Stimulated activated CD4-positive, alpha-beta T cell treated with anti-CD3 and anti-CD28 coated beads, Interleukin-12 subunit alpha, Interleukin-12 subunit beta, amount 100 ng/mL, for 4 hours (primary cell): ENCODE measurements at places on chromosomes 6 and 20.

- no peak for DNase-seq
Observed at GRCh38 chr6:62652692-62653328, 366.8 kb upstream of the KHDRBS2 start.

DNA sequence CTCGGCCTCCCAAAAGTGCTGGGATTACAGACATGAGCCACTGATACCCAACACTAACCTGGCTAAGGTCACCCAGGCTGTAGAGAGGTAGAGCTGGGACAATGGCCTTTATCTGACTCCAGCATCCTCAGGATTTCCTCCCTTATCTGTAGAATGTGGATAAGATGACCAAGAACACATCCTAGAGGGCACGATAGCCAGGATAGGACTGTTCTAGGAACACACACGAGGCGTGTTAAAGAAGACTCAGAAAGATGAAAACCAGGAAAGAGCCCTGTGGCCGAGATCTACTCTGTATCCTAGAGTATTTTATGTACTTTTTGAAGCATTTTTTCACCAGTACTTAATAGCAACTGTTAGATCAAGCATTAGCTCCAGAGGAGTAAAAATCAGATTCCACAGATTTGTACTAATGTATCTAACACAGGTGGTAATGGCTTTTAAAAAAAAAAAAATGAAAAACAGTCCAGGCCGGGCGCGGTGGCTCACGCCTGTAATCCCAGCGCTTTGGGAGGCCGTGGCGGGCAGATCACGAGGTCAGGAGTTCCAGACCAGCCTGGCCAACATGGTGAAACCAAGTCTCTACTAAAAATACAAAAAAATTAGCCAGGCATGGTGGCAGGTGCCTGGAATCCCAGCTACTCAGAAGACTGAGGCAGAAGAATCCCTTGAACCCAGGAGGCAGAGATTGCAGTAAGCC, 17.3 kb downstream of the PPP1R10 start:
- no peak for DNase-seq

GRCh38 chr20:605237-605636, 4.9 kb downstream of the TCF15 start:
- DNase-seq = no peak

DNA sequence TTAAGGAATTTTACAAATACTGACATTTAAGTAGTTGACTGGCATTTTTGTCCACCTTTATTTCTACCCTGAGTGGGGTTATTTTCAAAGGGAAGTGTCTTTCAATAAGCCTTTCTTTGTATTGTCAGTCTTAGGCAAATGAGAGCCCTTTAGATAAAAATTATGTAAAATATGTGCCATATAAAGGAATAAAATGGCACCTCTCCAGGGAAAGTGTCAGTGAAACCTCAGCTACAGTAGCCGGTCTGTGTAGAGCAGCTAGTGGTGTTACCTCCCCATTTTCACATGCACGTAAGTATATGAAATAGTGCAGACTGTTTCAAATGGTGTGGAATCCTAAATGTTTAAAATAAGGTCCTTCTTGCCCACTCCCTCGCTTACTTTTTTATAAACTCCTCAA, 5.0 kb downstream of the FAM217B start:
- DNase-seq = no peak

DNA sequence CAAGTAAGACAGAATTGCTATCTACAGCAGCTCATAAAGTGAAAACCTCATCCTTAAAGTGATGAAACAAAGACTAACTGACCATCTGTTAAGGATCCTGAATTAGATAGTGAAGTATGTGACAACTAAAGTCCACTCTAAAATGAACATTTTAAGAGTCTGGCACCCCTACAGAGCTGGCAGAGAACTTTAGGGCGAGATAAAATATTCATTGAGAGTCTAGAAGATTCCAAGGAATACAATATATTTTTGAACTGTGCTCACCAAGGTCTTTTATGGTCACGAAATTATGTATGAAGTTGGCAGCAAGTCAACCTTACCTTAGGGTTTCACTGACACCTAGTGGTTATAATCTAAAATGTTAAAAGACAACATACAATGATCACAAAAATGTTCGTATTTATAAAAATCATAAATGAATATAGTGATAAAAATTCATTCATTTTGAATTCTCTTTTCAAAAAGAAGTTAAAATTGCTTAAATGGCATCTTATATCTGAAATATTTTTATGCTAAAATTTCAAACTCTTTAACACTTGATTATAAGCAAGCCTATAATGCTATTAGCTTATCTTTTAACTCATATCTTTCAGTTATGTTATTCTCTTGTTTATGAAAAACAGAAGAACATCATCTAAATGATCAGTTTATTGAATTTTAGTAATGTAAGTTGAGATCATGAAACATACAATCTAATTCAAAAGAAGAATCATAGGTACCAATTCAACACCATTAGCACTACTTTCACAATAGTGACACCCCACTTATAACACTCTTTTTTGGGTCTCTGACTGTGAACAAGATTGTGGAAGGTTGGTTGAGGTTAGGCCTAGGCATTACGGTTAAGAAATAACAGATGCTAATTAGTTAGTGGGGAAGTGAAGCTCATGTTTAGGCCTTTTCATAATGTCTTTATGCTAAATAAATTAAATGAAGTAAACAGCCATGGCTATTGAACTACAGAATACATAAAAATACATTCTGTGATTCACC, 27.5 kb downstream of the RSPH3 start:
- DNase-seq = no peak

DNA sequence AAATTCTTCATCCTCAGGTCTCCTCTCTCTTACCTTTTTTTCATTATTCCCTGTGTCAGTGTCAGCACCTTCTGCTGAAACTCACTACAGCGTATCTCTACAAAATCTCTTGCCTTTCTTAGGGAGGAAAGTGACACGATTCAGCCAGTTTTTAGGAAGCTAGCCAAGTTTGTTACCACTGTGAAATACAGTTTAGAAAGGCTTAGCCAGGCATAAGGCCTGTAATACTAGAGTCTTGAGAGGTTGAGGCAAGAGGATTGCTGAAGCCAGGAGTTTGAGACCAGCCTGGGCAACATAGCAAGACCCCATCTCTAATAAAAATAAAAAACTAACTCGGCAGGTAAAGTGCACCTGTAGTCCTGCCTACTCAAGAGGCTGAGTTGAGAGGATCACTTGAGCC, 16.7 kb downstream of the TAB2 start:
- no peak for DNase-seq

DNA sequence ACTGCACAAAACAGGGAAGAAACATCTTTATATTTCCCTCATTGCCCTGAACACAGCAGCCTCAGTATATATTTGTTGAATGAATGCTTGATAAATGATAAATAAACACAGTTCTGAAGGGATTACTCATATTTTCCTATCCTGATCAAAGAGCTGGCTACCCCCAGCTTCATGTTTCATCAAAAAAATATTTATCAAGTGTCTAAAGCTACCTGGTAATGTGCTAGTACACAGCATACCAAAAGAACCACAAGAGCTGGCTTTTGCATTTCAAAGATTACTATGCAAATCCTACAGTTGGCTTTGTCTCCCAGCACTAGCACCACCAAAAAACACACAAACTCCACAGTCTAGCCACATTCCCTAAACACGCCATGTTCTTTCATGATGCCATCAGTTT, 130.0 kb downstream of the BTBD9 start:
- DNase-seq = no peak

GRCh38 chr20:41049451-41049850, 20.8 kb downstream of the TOP1 start:
- no peak for DNase-seq

- DNase-seq = no peak
Observed at GRCh38 chr20:50919567-50919966, 11.7 kb downstream of the ADNP start.

DNA sequence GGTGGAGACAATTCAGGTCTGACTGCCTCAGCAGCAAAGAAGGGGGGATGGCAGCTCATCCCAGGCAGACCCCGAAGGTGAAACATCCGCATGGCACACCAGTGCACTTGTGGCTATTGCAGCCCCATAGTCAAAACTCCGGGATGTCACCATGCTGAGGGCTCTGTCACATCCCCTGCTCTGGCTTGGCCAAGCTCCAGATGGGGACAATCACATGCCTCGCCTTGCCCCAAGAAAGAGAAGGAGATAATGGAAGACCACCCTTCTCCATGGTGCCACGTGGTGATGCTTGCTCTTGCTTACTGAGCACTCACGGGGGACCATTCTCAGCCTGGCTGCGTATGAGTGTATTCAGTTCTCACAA, 60.2 kb downstream of the RBM38 start:
- DNase-seq = no peak

- DNase-seq = no peak
Observed at GRCh38 chr6:10355115-10355702, 59.7 kb downstream of the TFAP2A start.

- no peak for DNase-seq
Observed at GRCh38 chr6:154448448-154449096, 61.9 kb downstream of the CNKSR3 start.

GRCh38 chr20:51409192-51409880, 133.2 kb downstream of the NFATC2 start:
- no peak for DNase-seq

GRCh38 chr20:63657260-63657936, 714 bp upstream of the RTEL1 start:
- no peak for DNase-seq

DNA sequence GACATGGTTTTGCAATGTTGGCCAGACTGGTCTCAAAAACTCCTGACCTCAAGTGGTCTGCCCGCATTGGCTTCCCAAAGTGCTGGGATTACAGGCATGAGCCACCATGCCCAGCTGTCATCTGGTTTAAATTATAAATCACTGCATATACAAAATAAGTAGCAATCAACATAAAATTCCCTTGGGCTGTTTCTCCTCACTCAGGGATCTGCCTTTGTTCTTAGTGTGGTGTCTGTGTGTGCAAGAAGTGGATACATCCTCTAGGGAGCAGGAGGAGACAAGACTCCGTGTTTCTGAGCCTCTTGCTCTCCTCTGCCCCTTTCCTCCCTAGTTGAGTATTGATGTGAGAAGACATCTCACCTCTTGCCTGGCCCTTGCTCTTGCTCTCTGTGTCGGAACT, 65.2 kb upstream of the ADGRF4 start:
- DNase-seq = no peak

GRCh38 chr20:63733117-63733516, 3.3 kb upstream of the LIME1 start:
- no peak for DNase-seq

DNA sequence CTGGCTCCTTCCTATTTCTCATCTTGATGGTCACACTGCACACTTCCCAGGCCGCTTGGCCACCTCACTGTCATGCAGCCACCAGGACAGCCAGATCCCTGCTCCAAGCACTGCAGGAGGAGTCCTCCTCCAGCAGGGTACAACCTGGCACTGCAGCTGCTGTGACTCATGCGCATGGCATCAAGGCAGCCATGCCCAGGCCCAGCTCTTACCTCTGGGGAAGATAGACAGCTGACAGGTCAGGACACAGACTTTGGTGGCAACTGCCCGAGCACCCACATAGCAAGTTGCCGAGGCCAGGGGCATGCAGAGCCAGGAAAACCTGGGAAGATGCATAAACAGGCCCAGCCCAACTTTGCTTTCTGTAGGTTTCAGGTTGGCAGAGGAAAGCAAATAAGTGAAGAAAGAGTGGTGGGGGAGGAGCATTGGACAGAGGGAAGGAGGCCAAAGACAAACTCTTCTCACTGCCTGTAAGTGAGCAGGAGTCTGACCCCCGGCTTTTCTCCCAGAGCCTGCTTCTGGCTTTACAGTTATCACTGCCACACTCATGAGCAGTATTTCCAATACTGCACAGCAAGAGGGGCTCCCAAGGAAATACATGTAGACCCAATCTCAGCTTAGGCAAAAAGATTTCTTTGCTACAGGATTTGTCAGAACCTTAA, 38.8 kb downstream of the SLC22A3 start:
- DNase-seq = no peak

GRCh38 chr6:24387818-24388217, 14.9 kb upstream of the MRS2 start:
- no peak for DNase-seq

GRCh38 chr20:32463642-32464400, 105.7 kb downstream of the ASXL1 start:
- DNase-seq = no peak

DNA sequence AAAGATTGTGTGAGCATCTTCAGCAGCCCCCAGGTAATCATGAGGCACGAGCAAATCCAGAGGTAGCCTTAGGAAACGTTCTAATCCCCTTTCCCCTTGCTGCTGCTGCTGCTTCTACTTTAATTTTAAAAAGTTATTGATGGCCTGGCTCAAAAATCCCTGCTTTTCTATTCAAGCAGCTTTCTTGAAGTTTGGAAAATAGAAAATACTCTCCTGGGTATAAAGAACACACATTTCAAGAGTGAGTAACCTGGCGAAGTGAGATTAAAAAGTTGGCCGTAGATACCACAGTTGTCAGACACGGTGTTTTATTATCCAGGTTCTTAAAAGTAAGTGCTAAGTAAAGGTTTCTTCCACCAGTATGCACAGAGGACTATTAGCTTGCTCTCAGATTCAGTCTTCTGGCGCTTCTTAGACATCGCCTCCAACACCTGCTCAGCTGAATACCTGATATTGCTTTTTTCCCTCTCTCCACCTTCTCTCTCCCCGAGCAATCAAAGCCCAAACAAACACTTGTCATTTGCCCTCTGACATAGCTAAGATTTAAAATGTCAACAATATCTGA, 150.7 kb downstream of the EDN3 start:
- DNase-seq = no peak

GRCh38 chr6:147217840-147218404, 13.7 kb downstream of the STXBP5 start:
- no peak for DNase-seq

GRCh38 chr6:35725721-35726438, 11.0 kb upstream of the ARMC12 start:
- DNase-seq = no peak

DNA sequence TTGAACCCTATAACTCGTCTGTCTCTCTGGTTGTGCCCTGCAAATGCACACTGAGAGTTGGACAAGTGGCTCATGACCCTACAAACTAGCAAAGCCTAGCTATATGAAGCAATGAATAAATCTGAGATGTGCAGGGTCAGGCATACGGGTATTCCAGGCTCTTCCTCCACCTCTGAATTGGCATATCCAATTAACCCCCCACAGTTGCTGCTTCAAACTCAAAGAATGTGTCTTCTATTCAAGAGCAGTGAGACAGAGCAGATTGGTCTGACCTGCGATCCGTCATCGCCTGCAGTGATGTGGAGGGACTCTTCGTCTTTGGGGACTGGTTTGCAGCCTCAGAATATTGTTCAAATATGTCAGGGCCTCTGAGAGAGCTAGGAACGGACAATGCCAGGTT, 59.8 kb downstream of the LAMP5 start:
- no peak for DNase-seq

DNA sequence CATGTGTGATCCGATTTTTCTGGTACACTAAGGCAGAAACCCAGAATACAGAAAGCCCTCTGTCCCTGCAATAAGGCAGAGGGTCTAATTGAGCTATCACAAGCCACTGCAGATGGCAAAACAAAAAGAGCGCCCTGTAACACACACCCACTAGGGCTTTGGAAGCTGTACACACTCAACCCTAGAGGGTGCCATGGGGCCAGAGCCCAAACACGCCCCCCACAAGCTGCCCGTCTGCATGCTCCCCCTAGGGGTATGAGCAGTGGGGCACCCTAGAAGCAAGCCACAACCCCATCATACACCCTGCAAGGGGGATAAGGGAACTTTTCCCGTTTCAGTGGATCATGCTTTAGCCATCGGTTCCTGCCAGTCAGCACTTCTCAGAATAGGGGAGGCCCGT, 62.2 kb upstream of the PDE10A start:
- DNase-seq = no peak

GRCh38 chr6:5181510-5182317, 79.0 kb downstream of the LYRM4 start:
- no peak for DNase-seq

- DNase-seq = no peak
Observed at GRCh38 chr20:10077081-10077471, 42.3 kb downstream of the ANKEF1 start.
